Activated CD8-positive, alpha-beta T cell treated with anti-CD3 and anti-CD28 coated beads, Interleukin-2, amount 10 ng/mL, durations not matched to agents 7 days and 5 days (primary cell): ENCODE measurements at places on chromosomes 5 and 9. TPM values are rescaled to one million over a fixed set of nuclear protein-coding genes. Genes with fewer than 3 reads are reported as not detected.

Gene DMRT3
- not detected for total RNA-seq

Gene IL9
- total RNA-seq, result not detected

Gene FAM13B
- 39.7 TPM for total RNA-seq

Gene LMX1B
- not detected for total RNA-seq

Gene GLE1
- total RNA-seq, result 46.5 TPM

Gene PDE6A
- total RNA-seq, result not detected

GRCh38 chr5:132495667-132496190, 5.2 kb upstream of the IRF1 start:
- no peaks in the 10 kb centered on the region for H3K27me3 ChIP-seq
- peaks cover 77% of the 10 kb centered on the region for H3K4me1 ChIP-seq
- no peaks in the 10 kb centered on the region for H3K36me3 ChIP-seq
- DNase-seq, result peak; percentile 87
- peak overlapping the region; percentile 95 for H3K27ac ChIP-seq
- H3K4me3 ChIP-seq, result peak overlapping the region; percentile 83

GRCh38 chr5:19771174-19771835, 216.7 kb downstream of the CDH18 start:
- H3K4me3 ChIP-seq, result no peak overlapping the region
- no peaks in the 10 kb centered on the region for H3K4me1 ChIP-seq
- DNase-seq, result no peak
- H3K36me3 ChIP-seq, result no peaks in the 10 kb centered on the region

GRCh38 chr9:15469406-15469805, 41.4 kb downstream of the PSIP1 start:
- no peaks in the 10 kb centered on the region for H3K27me3 ChIP-seq
- no peak for DNase-seq
- H3K4me3 ChIP-seq, result no peak overlapping the region
- H3K36me3 ChIP-seq, result peaks cover 67% of the 10 kb centered on the region
- H3K4me1 ChIP-seq, result no peaks in the 10 kb centered on the region
- no peak overlapping the region for H3K27ac ChIP-seq
